ENCODE measurements at places on chromosomes 3 and 15.

DNA sequence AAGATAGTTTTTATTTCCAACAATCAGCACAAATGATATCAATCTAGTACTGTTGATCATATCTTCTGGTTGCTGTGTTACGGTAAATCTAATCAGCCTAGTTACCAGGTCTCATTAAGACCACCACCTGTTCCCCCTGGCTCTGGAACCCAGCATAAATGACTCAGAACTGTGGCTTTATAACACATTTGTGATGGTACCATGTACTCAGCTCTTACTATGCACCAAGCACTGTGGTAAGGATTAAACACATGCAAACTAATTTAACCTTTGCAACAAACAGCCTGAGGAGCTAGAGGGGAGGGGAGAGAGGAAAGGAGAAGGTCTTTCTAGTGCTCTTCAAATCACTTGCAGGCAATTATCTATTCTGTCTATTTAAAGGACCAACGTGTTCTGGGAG lies 173.9 kb upstream of the LMCD1 start:
- DNase-seq = peak; percentile 14

DNA sequence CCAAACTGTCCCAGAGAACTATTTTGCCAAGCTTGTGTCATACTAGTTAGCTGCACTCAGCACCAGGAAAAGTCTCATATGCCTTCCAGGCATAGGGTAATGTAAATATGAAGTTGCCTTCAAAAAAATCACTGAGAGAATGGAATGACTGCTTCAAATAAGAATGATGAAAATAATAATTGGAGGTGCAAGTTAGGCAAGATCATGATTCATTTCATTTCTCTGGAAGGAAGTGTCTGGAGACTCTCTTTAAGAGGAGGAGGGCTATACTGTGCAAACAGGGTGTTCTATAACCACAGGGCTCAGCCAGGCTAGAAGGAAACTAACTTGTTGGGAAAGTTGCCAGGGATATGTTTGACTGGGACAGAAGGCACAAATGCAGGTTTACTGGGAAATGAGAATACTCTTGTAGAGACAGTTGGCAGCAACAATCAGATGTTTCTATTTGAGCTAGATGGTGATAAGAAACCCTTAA lies 4.3 kb downstream of the SIDT1 start:
- no peak for DNase-seq

- no peak for DNase-seq
These were observed at the start of gene TEX264 for GRCh38 chr3:51670823-51671733. Gene TEX264 (plus strand): TSS chr3:51671252. CDS start chr3:51674305, 3,053 bp downstream.

DNA sequence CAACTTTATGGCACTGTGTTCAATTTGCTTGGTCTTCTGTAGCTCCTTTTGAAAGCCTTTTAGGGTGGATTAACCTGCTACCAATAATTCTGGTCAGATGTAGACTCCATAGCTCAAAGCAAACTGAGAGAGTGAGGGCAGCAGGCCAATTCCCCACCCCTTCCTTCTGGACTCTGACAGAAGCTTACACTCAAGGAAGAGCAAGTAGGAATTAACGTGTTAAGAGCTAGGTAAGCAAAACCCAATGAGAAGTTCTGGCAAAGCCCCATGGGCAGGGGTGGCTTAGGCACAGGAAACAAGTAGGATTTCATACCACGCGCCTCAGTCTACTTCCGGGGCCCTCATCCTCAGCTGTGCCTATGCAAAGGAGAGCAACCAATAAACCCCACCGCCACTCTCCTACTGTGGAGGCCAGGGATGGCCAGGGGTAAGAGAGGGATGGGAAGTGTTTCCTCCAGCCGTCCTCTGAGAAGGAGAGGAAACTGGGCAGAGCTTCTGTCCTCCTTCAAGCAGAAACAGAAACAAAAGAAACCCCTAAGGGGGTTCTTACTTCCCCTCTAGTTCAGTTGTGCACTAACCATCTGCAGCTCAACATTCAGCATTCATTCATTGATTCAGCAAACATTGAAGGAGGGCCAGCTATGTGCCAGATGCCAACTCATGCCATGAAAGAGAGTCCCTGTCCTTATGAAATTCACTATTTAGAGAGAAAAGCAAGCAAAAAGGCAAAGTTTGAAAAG lies 12.6 kb downstream of the CCR5 start:
- DNase-seq = no peak

DNA sequence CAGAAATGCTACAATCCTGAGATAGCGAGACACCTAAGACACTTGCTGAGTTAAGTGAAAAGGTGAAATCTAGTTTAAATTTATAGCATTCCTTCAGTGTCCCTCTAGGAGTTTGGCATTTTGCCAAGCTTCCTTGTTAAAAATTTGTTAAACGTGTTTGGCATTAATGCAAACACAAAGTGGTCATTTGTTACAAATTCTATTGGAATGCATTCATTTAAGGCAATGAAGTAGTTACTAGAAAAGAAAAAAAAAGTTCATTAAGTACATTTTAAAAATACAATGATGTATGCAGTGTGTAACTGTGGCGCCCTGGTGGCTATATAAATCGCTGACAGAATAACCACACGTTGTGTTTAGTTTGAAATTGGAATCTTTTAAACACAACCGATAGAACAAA lies 31.3 kb upstream of the WNT5A start:
- DNase-seq = no peak

- no peak for DNase-seq
These were observed 65.9 kb upstream of the TMEM108 start for GRCh38 chr3:132972333-132972732.

DNA sequence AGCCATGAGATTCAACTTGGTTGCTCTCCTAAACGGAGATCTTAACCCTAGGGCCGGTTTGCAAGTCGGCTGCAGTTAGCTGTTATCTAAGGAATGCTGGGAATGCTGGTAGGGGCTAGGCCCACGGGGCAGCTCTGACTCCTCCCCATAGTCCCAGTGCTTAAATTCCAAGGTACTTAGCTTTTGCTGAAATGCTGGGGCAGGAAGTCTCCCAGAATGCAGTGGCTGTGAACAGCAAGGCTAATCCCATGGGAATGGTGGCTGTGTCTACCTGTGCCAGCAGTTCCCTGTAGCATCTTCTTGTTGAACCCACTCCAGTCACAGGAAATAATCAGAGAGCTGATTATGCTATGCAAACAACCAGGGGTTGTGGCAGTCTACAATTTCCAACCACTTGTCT lies 102.5 kb upstream of the TJP1 start:
- no peak for DNase-seq

DNA sequence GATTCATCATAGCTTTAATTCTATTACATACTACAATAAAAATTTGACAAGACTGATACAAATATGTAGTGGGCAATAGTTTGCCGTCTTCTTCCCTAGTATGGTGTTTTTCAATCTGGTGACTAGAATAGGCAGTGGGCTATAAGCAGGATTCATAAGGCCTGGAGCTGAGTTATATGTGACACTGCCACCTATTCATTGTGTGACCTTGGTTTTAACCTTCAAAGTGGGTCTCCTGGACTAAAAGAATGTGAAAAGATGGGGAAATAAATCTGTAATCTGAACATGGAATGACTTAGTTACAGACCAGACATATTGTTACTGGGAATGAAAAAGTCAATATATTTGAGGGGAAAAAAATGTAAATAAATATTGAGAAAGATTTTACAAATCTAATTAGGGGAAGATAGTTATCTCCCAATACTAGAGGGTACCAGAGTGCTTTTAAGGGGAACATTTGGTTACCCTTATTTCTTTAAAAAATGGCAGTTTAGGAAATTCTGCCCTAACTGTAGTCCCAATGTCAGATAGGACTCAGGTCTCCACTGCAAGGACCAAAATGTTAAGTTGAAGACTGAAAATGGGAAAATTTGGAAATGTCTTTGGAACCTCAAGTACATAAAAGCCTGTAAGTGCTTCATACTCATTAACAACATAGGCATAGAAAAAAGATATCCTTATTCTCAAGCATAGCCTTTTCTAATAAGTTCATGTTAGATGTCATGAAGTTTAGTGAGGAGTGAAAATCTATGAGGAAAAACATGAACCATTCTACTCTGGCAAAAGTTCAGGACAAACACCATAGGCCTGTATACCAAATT lies 10.7 kb upstream of the SETD5 start:
- no peak for DNase-seq

- no peak for DNase-seq
These were observed 15.5 kb upstream of the TBL1XR1 start for GRCh38 chr3:177212756-177213155.

DNA sequence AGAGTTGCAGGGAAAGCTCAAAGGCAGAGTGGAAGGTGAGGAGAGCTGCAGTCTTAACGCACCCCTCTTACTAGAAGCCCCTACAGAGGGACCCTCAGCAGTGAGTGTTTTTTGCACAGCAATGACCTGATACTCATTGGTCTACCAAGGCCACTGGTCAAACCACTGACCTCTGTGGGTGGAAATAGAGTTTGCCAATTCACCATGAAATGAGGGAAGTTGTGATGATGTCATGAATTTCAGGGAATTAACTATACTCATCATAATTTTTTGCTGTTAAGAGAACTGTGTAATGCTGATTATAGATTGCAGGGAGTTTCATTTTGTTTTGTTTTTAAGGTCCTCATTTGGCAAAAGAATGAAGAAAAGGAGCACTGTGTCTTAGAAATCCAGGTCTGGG lies 101.7 kb upstream of the SMAD3 start:
- DNase-seq = no peak

DNA sequence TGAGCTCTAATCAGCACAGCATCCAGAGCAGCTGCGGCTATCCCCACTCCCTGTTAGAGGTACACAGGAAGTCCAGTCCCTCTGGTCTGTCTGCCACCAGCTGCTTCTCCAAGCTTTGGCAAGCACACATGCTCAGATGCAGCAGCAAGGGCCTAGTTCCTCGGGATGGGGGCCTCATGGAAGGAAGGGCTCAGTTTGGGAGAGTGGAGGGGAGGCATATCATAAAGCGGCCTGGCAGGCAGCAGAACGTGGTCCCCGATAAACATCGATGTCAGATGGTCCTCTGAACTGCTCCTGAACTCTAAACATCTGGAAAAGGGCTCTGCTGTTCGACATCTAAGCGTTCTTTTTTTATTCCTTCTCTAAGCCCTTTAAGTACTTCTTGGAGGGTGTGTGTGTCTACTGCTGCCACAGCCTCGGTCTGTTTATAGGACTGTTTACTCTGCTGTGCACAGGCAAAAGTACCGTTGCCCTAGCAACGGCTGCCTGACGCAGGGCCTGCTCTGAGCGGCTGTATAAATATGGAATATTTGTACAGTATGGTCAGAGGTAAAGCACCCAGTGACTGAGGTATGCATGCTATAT lies 74.6 kb downstream of the PRICKLE2 start:
- peak; percentile 47 for DNase-seq

GRCh38 chr3:151386056-151386455 lies 1.5 kb upstream of the P2RY12 start:
- no peak for DNase-seq

DNA sequence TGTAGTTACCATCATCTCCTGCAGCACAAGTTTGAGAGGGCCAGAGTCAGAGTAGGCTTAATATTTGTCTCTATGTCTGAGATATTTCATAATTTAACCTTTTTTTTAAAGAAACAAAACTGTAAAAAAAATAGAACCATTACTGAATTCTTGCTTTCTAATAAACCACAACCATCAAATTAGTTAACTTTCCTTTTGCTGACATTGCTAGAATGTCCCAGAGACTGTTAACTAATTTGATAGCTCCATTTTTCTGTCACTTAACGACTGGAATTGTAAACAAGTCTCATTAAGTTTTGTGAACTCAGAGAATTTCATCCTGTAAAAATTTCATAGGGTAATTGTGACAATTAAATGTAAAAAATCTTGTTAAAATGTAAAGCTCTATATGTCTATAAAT lies 35.6 kb downstream of the IMPG2 start:
- no peak for DNase-seq

DNA sequence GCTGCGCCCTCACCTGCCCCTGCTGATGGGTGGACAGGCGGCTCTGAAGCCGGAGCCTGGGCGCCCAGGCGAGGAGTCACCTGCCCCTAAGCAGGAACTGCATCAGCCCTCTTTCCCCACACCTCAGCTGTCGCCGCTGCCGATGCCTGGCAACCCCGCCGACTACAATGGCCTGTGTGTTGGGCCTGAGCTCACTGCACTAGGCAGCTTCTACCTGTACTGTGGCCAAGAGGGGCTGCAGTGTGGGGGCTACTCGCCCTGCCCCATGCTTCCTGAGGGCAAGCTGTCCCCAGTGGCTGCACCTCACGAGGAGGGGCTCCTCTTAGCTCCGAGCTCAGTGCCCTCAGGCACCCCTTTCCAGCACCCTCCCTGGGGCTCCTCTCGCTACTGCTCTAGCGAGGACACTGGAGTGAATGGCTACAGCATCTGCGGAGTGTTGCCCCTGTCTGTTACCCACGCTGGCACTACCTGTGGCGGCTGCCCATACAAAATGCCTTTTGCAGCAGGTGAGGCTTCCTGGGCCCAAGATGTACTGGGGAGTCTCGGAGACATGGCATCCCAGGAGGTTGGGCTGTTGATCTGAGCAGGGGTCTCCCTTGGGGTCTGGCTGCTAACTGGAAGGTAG lies 11.3 kb upstream of the CHST14 start:
- DNase-seq = no peak

- no peak for DNase-seq
These were observed 140.7 kb upstream of the ARPP21 start for GRCh38 chr3:35498506-35499210.

- no peak for DNase-seq
These were observed 247.1 kb upstream of the LMCD1 start for GRCh38 chr3:8254489-8254888.

GRCh38 chr3:39000008-39000450 lies 51.7 kb downstream of the SCN11A start:
- peak; percentile 56 for DNase-seq

- DNase-seq = no peak
These were observed 31.5 kb downstream of the ROBO2 start for GRCh38 chr3:77071364-77071763.

- DNase-seq = no peak
These were observed 7.3 kb downstream of the FAM98B start for GRCh38 chr15:38461066-38461833.

GRCh38 chr15:96262549-96263489 lies 67.7 kb upstream of the NR2F2 start:
- no peak for DNase-seq

DNA sequence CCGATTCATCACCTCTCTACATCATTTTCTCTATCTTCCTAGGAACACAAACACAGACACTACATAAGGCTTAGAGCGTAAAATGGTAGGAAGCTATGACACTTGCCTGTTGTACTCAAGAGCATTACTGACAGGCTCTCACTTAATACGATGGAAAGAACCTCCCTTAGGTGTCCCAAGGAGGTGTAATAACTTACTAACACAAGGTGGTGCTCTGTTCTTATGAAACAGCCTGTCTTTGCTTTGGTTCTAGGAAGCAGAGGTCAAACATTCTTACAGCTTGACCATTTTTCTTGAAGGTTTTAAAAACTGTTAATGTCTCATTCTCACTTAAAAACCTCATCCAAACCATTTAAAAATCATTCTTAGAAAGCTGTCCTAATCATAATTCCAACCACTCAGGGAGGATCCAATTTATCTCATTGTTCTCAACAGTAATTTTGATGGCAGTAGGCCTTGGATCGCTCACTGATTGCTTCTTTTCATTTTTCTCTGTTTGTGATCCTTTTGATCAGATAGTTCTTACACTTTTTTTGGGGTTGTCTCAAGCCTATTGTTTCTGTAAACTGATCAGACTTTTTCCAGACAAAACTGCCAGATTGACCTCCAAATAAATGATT lies 317.8 kb upstream of the AGTR1 start:
- DNase-seq = peak; percentile 40

GRCh38 chr15:29676961-29677402 lies 145.3 kb downstream of the TJP1 start:
- DNase-seq = no peak

GRCh38 chr15:35448294-35448693 lies 97.7 kb downstream of the DPH6 start:
- no peak for DNase-seq
